ENCODE measurements at places on chromosomes 12 and 14. TPM values are rescaled to one million over a fixed set of nuclear protein-coding genes. Genes with fewer than 3 reads are reported as not detected.

The CCDC197 gene
- not detected for total RNA-seq

The TDRD9 gene
- 1.6 TPM for total RNA-seq

The CCDC196 gene
- not detected for total RNA-seq

The STK38L gene
- total RNA-seq = 15.6 TPM

The NEMF gene
- 53.3 TPM for total RNA-seq

The VDR gene
- 3.8 TPM for total RNA-seq

The FGF6 gene
- total RNA-seq = not detected

The TAS2R9 gene
- 0.09 TPM for total RNA-seq

The CCND2 gene
- 14.9 TPM for total RNA-seq

The HVCN1 gene
- 4.7 TPM for total RNA-seq

The KLRK1 gene
- not detected for total RNA-seq

The OXA1L gene
- 49.6 TPM for total RNA-seq

The KRT73 gene
- not detected for total RNA-seq

The ARF6 gene
- 30.8 TPM for total RNA-seq

The P2RX2 gene
- total RNA-seq = 0.16 TPM

The HOXC12 gene
- total RNA-seq = not detected

The OR9K2 gene
- not detected for total RNA-seq

The KRT78 gene
- total RNA-seq = not detected
